Right renal cortex interstitium (tissue), 3 donors: ENCODE measurements at places on chromosomes 3 and 15.
A peak's percentile ranks its signal among the peaks of the same experiment; 100 is the strongest.

GRCh38 chr15:66740802-66741201 lies 38.8 kb downstream of the SMAD6 start:
- DNase-seq = peak; percentile 45

DNA sequence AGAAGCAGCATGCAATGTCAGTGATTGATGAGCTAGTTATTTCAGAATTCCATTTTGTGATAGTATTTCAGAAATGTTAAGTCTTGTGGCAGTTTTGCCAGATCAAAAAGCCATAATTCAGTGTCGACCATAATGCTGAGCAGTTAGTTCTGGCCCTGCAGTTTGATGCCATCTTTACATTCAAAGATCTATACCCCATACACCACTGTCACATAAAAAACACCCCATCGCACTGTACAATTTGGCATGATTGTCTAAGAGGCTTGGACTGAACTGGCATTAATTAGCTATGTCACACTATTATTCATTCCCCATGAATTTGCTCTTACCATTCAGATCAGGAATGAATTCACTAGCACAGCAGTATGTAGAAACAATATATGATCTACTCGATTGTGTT lies 127.7 kb upstream of the EPHA3 start:
- DNase-seq = no peak

DNA sequence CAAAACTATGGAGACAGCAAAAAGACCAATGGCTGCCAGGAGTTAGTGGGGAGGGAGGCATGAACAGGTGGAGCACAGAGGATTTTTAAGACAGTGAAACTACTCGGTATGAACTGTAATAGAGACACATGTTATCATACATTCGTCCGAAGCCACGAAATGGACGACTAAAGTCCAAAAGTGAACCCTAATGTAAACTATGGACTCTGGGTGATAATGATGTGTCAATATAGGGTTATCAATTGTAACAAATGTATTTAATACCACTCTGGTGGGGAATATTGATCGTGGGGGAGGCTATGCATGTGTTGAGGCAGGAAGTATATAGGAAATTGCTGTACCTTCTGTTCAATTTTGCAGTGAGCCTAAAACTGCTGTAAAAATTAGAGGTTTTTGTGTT lies 107.0 kb downstream of the CPN2 start:
- DNase-seq = no peak

- DNase-seq = no peak
These were observed 33.3 kb upstream of the FLNB start for GRCh38 chr3:57974796-57975388.

- no peak for DNase-seq
These were observed 1049.0 kb upstream of the NR2F2 start for GRCh38 chr15:95281470-95281869.

DNA sequence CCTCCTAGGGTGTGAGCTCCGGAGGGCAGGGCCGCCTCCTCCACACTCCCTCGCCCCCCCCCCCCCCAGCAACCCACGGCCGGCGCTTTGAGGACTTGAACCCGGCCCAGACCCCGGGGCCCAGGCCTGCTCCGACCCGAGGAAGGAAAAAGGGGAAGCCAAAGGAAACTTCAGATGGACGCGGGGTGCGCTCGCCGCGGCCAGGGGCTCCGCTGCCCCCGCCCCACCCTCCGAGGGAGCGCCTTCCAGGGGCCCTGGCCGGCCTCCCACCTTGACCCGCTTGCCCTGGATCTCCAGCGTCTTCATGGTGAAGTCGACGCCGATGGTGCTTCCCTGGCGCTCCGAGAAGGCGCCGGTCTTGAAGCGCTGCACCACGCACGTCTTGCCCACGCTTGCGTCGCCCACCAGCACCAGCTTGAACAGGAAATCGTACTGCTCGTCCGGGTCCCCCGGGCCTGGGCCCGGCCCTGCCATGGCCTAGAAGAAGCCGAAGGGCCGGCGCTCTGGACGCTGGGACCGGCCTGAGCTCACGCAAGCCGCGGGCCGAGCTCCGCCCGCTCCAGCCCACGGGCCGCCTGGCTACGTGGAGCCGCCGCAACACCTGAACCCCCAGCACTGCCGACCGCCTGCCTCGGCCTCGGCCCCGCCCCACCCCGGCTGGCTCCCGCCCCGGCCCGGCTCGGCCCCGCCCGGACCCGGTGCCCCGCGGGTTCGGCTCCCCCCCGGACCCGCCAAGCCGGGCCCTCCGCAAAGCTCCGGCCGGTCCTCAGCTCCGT lies 400 bp downstream of the RAB43 start:
- no peak for DNase-seq

- no peak for DNase-seq
These were observed 286.3 kb downstream of the XXYLT1 start for GRCh38 chr3:194984622-194985021.

DNA sequence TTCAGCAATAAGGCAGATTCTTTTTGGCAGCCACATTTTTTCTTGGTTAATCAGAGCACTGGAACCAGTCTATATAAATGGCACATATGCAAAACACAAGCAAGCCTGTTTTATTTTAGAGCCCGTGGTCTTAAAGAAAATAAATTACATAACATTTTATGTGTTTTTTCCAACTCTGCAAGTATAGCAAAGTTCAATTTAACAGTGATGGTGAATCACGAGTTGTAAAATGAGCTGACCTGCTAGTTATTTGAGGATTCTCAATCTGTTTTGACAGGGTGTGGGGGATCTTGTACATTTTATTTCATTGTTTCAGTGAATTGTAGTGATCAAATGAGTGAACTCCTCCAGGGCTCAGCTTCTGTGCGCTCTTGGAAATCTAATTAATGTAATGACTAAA lies 2.7 kb downstream of the ARHGEF26 start:
- no peak for DNase-seq

- no peak for DNase-seq
These were observed 114.2 kb downstream of the EBLN2 start for GRCh38 chr3:73175698-73176097.

- no peak for DNase-seq
These were observed 224.7 kb upstream of the POU1F1 start for GRCh38 chr3:87501076-87501475.
